Activated CD4-positive, alpha-beta T cell treated with anti-CD3 and anti-CD28 coated beads, Interleukin-2, amount 10 ng/mL, durations not matched to agents 7 days and 5 days (primary cell): ENCODE measurements at places on chromosomes 1 and 21.

DNA sequence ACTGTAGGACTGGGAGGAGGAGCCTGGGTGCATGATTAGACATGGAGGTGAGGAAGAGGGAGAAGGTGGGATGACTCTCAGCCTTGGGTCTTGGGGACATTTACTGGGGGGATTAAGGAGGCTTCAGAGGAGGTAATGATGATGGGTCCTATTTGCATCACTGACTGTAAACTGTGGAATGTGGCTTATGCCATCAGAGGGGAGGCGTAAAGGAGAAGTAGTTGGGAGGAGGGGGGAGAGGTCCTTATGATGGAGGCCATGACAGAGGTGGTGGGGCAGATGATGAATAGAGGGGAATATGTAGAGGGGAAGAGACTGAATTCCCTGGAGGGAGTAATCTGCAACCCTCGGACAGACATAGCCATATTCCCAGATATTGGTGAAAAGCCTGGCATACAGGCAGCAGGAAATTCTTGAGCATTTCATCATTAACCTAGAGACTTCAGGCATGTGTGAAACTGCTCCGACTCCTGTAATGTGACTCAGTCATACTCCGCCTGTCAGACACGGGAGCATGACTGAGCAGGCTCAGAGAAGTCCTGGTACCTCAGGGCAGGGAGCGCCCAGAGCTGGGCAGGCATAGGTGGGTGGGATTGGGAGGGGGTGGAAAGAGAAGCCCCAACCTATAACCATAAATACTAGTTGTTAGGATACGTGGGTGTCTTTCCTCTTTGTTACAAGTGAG, 8.0 kb upstream of the LCE5A start:
- DNase-seq = no peak

GRCh38 chr1:157490467-157491165, 61.7 kb downstream of the FCRL5 start:
- peak; percentile 68 for DNase-seq

DNA sequence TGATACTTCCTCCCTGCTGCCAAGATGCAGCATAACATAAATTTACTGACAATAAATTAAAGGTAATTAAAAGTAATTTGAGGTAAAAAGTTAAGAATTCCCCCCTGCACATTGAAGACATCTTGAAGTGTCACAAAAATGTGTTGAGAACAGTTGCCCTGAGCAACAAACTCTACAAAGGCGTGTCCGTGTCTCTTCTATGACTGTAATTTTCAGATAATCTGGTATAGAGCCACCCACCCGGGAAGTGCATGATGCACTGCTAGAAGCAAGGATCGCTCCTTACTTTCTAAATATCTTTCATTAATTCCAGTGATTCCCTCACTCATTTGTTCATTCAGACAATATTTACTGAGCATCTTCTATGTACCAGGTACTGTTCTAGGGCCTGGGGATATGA, 11.0 kb upstream of the CASQ1 start:
- no peak for DNase-seq

- DNase-seq = no peak
Observed at GRCh38 chr1:168561989-168562388, 14.4 kb upstream of the XCL1 start.

DNA sequence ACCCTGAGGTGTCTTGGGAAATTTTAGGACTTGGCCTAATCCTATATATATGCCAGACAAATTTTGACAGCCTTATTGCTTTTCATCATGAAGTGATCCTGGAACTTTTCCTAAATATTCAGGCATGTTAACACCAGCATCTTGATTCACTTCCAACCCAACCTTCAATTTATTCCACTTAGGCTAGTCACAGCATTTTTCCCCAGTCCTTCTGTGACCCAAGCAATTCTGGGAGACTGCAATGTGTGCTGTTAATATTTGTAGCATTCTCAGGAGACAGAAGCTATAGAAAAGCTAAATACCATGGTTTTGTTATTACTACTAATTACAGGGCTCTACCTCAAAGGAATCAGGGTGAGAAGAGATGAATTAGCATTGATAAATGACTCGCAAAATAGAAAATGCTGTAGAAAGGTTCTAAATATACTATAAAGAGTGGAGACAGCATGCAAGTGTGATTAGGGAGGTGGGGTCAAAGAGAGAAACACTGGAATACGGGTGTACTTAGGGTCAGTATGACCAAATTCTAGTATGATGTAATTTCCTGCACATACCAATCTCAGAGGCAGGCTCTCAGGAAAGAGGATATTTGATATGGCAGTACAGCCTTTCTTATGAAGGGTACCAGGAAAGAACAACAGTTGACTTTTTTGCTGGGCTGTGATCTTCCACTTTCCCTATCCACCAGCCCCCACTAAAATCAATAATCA, 29.1 kb downstream of the PRRX1 start:
- no peak for DNase-seq

- DNase-seq = no peak
Observed at GRCh38 chr1:221272940-221273339, 393.7 kb downstream of the HLX start.

GRCh38 chr1:51331206-51332100, 1.1 kb upstream of the TTC39A start:
- DNase-seq = no peak

- no peak for DNase-seq
Observed at GRCh38 chr1:220748089-220748934, at the start of gene MTARC2. Gene MTARC2, plus strand, starts transcription at chr1:220748322. Its CDS starts 210 bp downstream, at chr1:220748532.

- no peak for DNase-seq
Observed at GRCh38 chr1:60857851-60858250, 224.5 kb upstream of the NFIA start.
